ENCODE measurements at places on chromosomes 6 and 20.
A peak's percentile ranks its signal among the peaks of the same experiment; 100 is the strongest.

GRCh38 chr6:131692031-131692430 lies 9.2 kb downstream of the OR2A4 start:
- no peak for DNase-seq

- DNase-seq: no peak
Observed at GRCh38 chr6:169161572-169162167, 92.0 kb downstream of the THBS2 start.

- DNase-seq: no peak
Observed at GRCh38 chr6:14792118-14792955, 453.5 kb upstream of the JARID2 start.

GRCh38 chr20:4161401-4162251 lies 146.3 kb upstream of the RNF24 start:
- no peak for DNase-seq

GRCh38 chr6:155319902-155320301 lies 5.6 kb upstream of the TFB1M start:
- DNase-seq: no peak

DNA sequence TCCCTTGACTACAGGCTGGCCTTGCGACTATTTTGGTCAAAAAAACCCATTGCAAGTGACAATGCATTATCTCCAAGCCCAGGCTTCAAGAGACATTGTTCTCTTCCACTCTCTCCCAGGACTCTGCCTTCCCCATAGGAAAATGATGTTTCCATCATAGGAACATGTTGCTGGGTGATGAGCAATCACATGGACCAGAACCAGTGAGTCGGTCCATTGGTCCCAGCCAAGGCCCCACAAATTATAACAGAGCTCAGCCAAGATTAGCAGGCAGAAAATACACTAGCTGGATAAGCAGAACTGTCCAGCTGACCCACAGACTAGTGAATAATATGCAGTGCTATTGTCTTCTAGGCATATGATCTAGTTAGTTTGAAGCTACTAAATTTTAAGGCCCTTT lies 27.4 kb downstream of the TENT5A start:
- DNase-seq: no peak

GRCh38 chr20:20452254-20452676 lies 84.4 kb downstream of the INSM1 start:
- peak; percentile 78 for DNase-seq

GRCh38 chr6:142932889-142933288 lies 12.1 kb downstream of the HIVEP2 start:
- DNase-seq: no peak

- DNase-seq: no peak
Observed at GRCh38 chr6:18246205-18246604, 18.1 kb downstream of the DEK start.

DNA sequence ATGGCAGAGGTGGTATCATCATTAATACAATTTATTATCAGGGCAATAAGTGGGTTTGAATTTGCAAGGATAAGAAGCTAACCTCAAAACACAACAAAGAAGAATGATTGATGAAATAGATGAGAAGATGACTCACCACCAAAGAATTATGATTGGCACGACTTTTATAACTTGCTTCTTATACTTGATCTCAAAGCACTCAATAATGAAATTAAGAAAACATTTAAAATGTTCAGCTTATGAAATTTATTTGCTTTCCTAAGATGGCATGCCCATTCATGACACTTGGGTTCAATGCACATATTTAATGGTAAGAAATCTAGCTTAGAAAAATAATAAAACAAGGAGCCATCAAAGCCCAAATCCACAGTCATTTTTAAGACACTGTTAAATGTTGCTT lies 477.5 kb downstream of the GJA1 start:
- DNase-seq: no peak

DNA sequence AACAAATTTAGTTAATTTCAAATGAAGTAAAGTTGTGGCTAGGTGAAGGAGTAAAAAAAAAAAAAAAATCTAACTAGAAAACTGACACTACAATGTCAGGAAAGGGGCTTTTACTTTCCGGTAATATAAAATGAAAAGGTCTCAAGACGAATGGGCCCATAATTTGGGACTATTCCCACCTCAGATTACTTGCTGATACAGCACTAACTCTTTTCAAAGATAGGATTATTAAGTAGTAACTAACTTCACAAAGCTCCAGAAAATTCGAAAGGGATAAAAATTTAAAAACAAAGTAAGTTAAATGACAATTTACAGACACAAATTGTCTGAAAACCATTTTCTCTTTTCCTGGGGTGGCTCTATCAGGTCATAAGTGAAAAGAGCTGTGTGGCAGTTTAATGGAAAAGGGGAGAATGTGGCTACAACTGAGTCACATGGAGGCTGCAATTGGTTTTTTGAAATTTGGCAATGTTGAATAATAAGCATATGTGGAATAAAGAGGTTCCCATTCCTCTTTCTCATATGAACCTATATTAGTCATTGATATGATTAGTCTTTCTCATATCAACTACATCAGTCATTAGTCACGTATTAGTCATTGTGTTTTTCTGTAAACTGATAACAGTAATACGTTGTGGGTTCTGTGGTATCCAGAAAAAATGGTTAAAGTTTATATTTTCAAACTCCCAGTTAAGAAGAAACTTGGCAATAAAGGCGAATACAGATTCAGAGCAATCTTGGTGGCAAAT lies 78.0 kb downstream of the RWDD2A start:
- no peak for DNase-seq

- DNase-seq: no peak
Observed at GRCh38 chr6:81640891-81641290, 111.6 kb downstream of the TENT5A start.

GRCh38 chr20:38179846-38180245 lies 14.8 kb upstream of the TGM2 start:
- DNase-seq: no peak

- no peak for DNase-seq
Observed at GRCh38 chr6:108115598-108116058, 41.1 kb upstream of the OSTM1 start.

DNA sequence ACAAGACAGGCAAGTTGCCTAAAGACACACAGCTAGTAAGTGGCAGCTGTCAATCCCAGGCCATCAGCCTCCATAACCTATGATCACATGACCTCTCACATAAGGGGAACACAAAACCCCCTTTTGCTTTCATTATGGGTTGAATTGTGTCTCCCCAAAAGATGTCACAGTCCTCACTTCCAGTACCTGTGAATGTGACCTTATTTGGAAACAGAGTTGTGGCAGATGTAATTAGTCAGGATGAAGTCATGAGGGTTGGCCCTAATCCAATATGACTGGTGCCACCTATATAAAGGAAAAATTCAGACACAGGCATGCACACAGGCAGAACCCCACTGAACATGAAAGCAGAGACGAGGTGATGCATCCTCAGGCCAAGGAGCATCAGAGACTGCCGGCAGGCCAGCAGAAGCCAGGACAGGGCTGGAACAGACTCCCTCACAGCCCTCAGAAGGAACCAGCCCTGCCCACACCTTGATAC lies 33.6 kb downstream of the GFOD1 start:
- peak; percentile 66 for DNase-seq

- DNase-seq: no peak
Observed at GRCh38 chr6:159109391-159109790, 59.8 kb upstream of the FNDC1 start.

DNA sequence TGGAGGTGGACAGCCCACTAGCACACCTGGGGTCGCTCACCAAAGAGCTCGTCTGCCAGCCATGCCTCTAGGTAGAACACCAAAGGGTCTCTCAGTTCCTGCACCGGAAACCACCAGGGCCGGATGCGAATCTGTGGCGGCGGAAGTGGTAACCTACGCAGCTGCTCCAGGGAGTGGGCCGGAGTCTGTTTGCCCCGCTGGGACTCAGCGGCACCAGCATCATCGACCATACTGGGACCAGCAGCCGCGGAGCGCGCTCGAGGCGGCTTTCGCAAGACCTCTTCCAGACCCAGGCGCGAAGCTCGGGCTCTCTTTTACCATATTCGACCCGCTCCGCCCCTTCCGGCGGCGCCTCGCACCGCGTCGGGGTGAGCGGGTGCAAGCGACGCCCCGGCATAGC lies at the start of gene OOEP:
OOEP (minus strand) TSS at position 335 of the 400 bp plus-strand sequence; CDS start at position 230, 105 bp downstream.
- no peak for DNase-seq

GRCh38 chr20:251354-251753 lies 6.2 kb upstream of the DEFB132 start:
- no peak for DNase-seq

DNA sequence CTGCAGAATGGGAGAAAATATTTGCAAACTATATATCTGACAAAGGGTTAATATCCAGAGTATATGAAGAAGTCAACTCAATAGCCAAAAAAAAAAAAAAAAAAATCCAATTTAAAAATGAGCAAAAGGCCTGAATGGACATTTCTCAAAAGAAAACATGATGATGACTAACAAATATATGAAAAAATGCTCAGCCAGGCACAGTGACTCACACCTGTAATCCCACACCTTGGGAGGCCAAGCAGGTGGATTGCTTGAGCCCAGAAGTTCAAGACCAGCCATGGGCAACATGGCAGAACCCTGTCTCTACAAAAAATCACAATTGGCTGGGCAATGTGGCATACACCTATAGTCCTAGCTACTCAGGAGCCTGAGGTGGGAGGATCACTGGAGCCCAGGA lies 2.1 kb upstream of the ECHDC1 start:
- DNase-seq: no peak

DNA sequence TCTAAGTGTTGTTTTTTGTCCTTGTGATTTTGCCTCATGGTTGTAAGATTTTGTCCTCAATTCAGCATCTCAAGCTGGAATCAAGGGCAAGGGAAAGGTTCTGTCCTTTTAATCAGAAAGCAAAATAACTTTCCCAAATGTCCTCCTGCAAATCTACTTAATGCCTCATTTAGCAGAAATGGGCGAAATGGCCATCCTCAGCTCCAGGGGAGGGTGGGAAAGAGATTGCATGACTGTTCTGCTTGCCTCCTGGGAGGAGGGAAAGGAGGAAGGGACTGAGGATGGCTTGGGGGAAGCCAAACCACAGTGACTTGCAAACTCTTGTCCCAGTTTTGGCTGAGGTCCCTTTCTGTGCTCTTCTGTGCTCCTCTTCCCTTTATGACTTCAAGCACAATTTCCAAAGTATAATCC lies 43.4 kb downstream of the TNFAIP3 start:
- DNase-seq: no peak
